IMR-90 (cell line): ENCODE measurements at places on chromosomes 3 and 15. TPM values are rescaled to one million over a fixed set of nuclear protein-coding genes. Genes with fewer than 3 reads are reported as not detected.

STAB1 gene
- not detected in 2 replicates for total RNA-seq

DNA sequence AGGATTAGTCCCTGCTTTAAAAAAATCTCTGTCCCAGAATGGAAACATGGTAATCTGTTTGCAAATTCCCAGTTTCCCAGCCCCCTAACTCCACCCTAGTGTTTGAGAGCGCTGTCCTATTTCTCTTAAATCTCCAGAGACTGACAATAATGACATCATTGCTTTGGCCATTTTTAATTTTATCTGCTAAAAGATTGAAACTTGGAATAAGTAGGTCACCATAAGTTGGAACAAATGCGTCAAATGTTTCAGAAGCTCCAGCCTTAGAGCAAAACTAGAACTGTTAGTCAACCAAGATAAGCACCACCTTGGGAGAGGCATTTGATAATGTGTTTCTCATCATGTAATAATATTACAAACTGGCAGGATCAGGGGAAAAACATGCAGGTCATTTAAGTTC is 25.7 kb upstream of the MB21D2 start:
- peaks cover 4% of the 10 kb centered on the region; the same call in 1 of the 2 replicates for H3K27me3 ChIP-seq
- no peaks in the 10 kb centered on the region for H3K36me3 ChIP-seq
- H3K4me1 ChIP-seq, result no peaks in the 10 kb centered on the region
- DNase-seq, result no peak

GRCh38 chr3:67723863-67724262 is 69.5 kb upstream of the SUCLG2 start:
- no peaks in the 10 kb centered on the region for H3K4me1 ChIP-seq
- H3K36me3 ChIP-seq, result no peaks in the 10 kb centered on the region
- no peak for DNase-seq
- H3K4me3 ChIP-seq, result no peak overlapping the region
- H3K27me3 ChIP-seq, result no peaks in the 10 kb centered on the region

SLC2A2 gene
- total RNA-seq, result not detected in 2 replicates

DNA sequence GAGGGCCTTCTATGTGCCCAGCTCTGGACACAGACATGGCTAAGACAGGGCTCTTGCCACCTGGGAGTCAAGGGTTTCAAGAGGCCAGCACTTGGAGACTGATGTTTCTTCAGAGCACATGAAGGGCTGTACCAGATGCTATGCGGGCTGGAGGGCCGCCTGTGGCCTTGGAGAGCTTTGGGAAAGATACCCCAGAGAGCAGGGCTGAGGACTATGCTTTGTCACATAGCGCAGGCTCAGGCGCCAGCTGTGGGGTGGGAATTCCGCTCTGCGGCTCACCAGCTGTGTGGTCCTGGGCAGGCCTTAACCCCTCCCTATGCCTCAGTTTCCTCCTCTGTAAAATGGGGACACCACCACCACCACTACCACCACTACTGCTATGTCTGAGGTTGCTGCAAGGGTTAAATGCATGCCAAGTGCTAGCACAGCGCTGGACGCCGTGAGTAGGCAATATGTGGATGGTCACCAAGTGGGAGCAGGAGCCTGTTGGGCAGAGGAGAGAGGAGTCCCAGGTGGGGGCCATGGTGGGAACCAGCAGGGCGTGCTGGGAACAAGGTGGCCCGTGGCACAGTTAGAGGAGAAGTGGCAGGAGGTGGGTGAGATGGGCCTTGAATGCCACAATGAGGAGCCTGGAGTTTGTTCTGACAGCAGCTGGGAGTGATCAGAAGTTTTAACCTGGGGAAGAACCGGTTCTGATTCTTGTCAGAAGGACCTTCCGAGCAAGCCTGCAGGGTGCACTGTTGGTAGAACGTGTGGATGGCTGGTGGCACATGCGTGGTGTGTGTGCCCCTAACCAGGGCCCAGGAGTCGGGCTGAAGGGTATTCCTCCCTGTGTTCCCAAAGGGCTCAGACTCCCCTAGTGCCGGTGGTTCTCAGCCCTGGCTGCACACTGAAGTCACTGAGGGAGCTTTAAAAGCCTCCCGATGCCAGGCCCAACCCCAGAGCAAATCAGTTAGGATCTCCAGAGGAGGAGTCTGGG is 41.7 kb downstream of the FEM1B start:
- H3K4me1 ChIP-seq, result no peaks in the 10 kb centered on the region
- peaks cover 3% of the 10 kb centered on the region; the same call in 1 of the 2 replicates for H3K36me3 ChIP-seq
- H3K4me3 ChIP-seq, result no peak overlapping the region

- no peak overlapping the region for H3K4me3 ChIP-seq
- no peaks in the 10 kb centered on the region for H3K4me1 ChIP-seq
- peaks cover 95% of the 10 kb centered on the region for H3K27me3 ChIP-seq
- DNase-seq, result no peak
- no peak overlapping the region for H3K27ac ChIP-seq
Observed at GRCh38 chr3:62371720-62372591, 1.4 kb downstream of the FEZF2 start.

PHC3 gene
- total RNA-seq, result 17.5 and 26.3 TPM in 2 replicates

- peak; percentile 85 for DNase-seq
- no peak overlapping the region for H3K4me3 ChIP-seq
- no peaks in the 10 kb centered on the region for H3K4me1 ChIP-seq
- H3K27ac ChIP-seq, result no peak overlapping the region
- no peaks in the 10 kb centered on the region for H3K27me3 ChIP-seq
- no peaks in the 10 kb centered on the region for H3K36me3 ChIP-seq
Observed at GRCh38 chr3:44235604-44236484, 5.8 kb upstream of the TOPAZ1 start.

DNA sequence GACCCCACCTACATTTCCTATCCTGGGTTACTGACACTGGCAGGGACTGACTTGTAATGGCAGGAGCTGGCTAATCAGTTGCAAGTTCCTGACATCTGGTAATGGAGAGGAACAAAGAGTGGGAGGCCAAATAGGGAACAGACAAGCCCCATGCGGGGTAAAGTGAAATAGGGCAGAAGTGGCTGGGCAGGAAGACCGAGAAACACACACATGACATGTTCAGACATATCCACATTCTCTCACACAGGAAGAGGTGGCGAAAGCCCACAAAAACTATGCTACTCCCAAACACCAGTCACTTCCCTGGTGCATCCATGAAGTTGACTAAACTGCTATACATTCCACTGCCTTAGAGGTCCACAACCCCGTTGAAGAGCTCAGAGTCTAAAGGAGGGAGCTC is 394.1 kb upstream of the TBL1XR1 start:
- no peaks in the 10 kb centered on the region for H3K27me3 ChIP-seq
- no peaks in the 10 kb centered on the region for H3K36me3 ChIP-seq
- H3K4me1 ChIP-seq, result peaks cover 15% of the 10 kb centered on the region

DNA sequence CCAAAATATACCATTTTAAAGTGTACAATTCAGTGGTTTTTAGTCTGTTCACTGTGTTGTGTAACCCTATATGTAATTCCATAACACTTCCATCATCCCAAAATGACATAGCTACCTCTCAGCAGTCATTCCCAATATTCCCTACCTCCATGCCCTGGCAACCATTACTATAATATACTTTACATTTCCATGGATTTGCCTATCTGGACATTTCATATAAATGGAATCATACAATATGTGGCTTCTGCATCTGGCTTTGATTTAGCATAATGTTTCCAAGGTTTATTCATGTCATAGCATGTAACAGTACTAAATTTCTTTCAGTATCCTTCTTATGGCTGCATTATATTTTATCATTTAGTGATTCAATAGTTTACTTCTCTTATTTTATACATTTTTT is 25.3 kb downstream of the FAM98B start:
- no peaks in the 10 kb centered on the region for H3K27me3 ChIP-seq
- peak; percentile 29 for DNase-seq
- peaks cover 4% of the 10 kb centered on the region; the same call in 1 of the 2 replicates for H3K4me1 ChIP-seq
- no peak overlapping the region for H3K4me3 ChIP-seq
- no peak overlapping the region for H3K27ac ChIP-seq
- H3K36me3 ChIP-seq, result peaks cover 13% of the 10 kb centered on the region

RETNLB gene
- total RNA-seq, result not detected in 2 replicates

GRCh38 chr3:99534951-99535704 is 103.3 kb upstream of the COL8A1 start:
- no peaks in the 10 kb centered on the region for H3K36me3 ChIP-seq
- peak; percentile 93 for DNase-seq
- no peak overlapping the region for H3K27ac ChIP-seq
- no peaks in the 10 kb centered on the region for H3K27me3 ChIP-seq

DNA sequence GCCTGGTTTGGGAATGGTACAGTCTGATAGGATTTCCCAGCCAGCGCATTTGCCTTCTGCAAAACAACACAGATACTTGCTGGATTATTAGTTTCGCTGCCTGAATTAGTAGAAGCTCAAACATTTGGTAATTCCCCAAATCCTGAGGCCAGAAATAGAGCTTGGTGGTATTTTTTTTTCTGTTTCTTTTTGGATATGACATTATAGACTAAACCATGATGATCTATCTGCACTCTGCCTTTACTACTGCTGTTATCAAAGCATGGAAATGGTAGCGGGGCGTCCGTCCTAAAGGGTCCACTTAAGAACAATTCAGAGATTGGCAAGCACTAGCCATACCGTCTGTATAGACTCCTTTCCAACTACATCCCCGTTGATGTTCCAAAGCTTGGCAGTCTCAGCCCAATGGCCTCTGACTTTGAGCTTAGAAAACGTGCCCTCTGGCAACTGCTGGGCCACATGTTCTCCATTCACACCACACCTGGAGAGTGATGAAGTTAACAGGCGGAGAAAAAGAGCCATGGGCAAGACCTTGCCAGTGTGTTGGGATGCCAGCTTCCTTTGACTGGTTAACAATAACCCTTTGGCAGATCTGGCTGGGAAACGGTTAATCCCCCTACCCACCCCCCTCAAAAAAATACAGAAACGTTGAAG is 241.0 kb upstream of the NR2F2 start:
- no peak overlapping the region for H3K27ac ChIP-seq
- H3K27me3 ChIP-seq, result no peaks in the 10 kb centered on the region
- no peaks in the 10 kb centered on the region for H3K36me3 ChIP-seq

- no peak for DNase-seq
- no peak overlapping the region for H3K4me3 ChIP-seq
- H3K36me3 ChIP-seq, result no peaks in the 10 kb centered on the region
Observed at GRCh38 chr3:130932979-130933378, 39.1 kb downstream of the ATP2C1 start.

DNA sequence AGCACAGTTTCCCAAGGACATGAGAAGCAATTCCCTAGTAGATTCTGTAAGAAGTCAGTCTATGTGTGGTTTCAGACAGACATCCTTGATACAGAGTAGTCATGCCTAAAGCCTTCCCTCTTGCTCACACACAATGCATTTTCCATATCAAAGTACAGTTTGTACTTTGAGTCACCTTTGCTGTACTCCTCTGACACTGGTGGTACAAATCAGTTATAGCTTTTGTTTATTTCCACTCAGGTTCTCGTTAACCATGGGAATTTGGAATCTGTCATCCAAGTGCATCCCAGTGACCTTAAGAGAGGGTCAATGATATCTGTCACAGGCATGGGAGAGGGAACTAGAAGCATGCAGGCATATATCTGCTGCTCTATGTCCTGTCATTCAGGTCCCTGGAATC is 3.6 kb upstream of the GNB4 start:
- H3K4me1 ChIP-seq, result peaks cover 2% of the 10 kb centered on the region
- no peak overlapping the region for H3K27ac ChIP-seq

CCRL2 gene
- total RNA-seq, result 0.28 and 0.36 TPM in 2 replicates

- H3K4me3 ChIP-seq, result no peak overlapping the region
- H3K27ac ChIP-seq, result no peak overlapping the region
- H3K4me1 ChIP-seq, result no peaks in the 10 kb centered on the region
- no peaks in the 10 kb centered on the region for H3K27me3 ChIP-seq
- H3K36me3 ChIP-seq, result no peaks in the 10 kb centered on the region
Observed at GRCh38 chr15:23857028-23857641, 170.0 kb upstream of the NDN start.

GRCh38 chr15:63858881-63859280 is 25.1 kb upstream of the HERC1 start:
- no peaks in the 10 kb centered on the region for H3K36me3 ChIP-seq
- H3K27ac ChIP-seq, result no peak overlapping the region
- DNase-seq, result peak; percentile 41

- no peak overlapping the region for H3K4me3 ChIP-seq
- no peak for DNase-seq
- H3K27ac ChIP-seq, result no peak overlapping the region
- H3K4me1 ChIP-seq, result 0 out of 2 replicates have a peak, but pooled peaks cover 2% of the 10 kb centered on the region
- no peaks in the 10 kb centered on the region for H3K27me3 ChIP-seq
- no peaks in the 10 kb centered on the region for H3K36me3 ChIP-seq
Observed at GRCh38 chr15:41411441-41411840, 5.5 kb upstream of the RTF1 start.

ECE2 gene
- not detected in 2 replicates for total RNA-seq

GRCh38 chr3:125051715-125052581 is 3.8 kb downstream of the HEG1 start:
- no peaks in the 10 kb centered on the region for H3K27me3 ChIP-seq
- H3K4me3 ChIP-seq, result peak overlapping the region; percentile 33
- peak overlapping the region; percentile 94 for H3K27ac ChIP-seq
- H3K36me3 ChIP-seq, result peaks cover 35% of the 10 kb centered on the region
- peak; percentile 91 for DNase-seq

LRTM1 gene
- not detected in 2 replicates for total RNA-seq
